ENCODE measurements at places on chromosomes 6 and 20.

DNA sequence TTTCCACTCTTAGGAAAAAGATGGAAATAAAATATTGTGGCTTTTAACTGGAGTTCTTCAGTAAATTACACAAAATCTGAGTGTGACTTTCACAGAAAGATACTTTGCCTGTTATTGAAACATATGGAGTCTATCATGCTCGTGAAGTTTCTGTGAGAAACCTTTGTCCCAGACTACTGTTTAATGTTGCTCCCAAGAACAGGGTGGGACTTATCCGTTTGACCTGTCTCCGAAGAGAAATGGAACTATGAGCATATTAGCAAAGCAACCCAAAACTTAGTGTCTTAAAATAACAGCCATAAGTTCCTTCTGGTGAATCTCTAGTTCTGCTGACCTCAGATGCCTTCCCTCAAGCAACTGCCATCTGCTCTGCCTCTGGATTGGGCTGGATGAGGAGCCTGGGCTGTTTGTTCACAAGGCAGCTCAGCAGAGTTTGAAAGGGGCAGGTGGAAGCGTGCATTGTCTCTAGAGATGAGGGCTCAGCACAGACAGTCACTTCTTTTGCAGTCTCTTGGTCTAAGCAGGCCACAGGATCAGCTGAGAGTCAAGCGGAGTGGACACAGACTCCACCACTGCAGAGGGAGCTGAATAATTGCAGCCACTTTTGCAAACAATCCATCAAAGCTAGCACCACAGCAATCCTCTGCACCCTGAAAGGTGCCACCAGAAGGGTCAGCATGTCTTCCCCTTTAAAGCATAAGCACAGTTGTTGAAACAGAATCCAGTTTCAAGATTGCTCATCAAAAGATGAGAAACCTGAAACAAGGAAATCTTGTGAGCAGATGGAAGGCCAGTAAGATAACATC is 52.8 kb downstream of the MYB start:
- no peak for DNase-seq

DNA sequence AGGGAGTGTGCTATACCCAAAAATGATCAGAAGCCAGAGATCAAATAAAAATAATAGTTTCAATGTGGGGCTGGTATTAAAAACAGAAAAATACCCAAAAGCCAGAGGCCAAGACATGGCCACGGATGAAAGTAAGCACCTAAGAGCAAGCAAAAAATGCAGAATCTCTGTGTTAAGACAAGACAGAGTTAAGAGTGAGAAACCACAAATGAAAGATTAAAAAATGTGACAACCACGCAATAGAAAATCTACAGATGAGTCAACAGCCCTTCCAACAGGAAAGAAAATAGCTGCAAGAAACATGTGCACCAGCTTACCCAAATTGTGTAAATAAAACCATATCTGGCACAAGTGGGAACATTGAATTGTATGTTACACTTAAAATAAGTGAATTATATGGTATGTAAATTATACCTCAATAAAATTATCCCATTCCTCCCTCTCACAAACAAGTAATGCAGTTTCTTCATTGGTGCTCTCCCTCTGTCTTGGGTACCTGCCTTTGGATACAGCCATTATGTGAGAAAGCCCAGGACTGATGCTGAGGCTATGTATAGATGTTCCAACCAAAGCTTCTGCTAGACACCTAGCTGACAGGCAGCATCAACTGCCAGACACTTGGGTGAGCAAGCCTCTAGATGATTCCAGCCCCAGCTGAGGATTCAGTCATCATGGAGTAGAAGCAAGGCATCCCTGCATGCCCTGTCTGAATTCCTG is 55.3 kb upstream of the UFL1 start:
- DNase-seq: no peak

DNA sequence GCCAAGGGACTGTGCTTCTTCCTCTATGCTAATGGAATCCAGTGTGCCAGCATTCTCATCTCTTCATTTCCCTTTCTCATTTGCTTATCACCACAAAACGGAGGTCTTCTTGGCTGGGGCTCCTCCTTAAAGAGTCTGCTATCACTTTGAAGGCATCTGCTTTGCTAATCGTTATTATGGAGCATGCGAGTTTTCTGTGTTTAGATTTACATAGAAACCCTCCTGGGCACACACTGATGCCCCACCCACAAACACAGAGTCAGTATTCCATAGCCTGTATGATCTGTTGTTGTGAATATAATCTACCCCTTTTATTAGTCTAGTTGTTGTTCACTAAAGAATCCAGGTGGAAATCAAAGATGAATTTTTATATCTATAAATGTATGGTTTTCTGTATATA is 83.4 kb upstream of the XRN2 start:
- DNase-seq: no peak

DNA sequence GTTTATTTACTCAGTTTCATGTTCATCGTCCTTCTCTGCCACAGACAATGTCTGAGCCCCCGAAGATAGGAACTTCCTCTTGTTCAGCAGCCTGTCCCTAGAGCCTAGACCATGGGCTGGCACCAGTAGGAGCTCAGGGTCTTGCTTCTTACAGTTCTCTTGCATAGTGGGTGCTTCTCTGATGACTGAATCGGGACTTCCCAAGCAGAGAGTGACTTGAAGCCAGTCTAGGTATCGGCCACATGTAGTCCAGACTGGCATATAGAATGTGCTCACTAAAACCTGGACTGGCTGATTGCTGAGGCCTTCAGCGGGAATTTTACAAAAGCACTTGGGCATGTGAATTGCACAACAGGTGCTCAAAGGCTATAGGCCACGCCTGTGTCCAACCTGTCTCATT is 52.0 kb downstream of the PRDM1 start:
- no peak for DNase-seq

GRCh38 chr6:45759472-45759810 is 256.2 kb downstream of the CLIC5 start:
- DNase-seq: no peak

DNA sequence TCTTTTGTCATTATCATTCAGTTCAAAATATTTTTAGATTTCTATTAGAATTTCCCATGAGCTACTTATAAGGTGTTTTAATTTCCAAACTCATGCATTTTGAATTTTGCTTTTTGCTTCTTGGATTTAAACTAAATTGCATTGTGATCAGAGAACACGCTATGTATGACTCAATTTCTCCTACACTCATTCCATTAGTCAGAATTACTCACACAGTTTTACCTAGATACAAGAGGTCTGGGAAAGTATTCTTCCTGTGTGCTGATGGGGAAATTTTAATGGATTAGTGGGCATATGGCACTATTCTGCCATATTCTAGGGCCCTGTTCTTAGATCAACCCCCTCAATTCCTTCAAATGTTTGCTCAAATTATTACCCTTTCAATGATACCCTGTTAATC is 49.9 kb upstream of the BMP5 start:
- no peak for DNase-seq

DNA sequence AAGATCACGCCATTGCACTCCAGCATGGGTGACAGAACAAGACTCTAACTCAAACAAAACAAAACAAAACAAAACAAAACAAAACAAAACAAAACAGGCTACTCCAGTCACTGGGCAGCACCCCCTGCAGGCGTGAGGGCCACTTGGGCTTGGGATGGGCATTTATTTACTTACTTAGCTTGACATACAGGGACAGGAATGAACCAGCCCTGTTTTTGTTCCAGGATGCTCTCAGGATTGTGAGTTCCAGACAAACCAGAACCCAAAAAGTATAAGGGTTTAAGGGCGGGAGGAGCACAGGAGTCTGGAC is 4.0 kb upstream of the PTPN1 start:
- no peak for DNase-seq

DNA sequence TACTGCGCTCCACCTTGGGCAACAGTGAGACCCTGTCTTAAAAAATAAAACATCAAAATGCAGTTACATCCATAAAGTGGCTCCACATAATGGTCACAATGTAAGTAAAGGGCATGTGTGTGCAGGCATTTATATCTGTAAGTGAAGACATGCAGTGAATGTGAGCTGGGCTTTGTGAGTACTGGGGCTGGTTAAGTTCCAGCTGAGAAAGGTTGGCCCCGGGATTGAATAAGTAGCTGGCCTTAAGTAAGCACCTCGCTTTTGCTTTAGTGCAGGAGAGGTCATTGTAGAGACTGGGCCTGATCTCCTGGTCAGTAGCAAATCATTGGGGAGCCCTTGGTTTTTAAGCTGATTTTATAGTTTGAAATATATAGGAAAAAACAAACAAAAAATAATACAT is 8.0 kb downstream of the QKI start:
- no peak for DNase-seq

- DNase-seq: peak; percentile 78
Measured at GRCh38 chr20:1212607-1213396, 9.5 kb downstream of the C20orf202 start.

GRCh38 chr20:15902493-15902892 is 670.8 kb downstream of the KIF16B start:
- peak; percentile 19 for DNase-seq

DNA sequence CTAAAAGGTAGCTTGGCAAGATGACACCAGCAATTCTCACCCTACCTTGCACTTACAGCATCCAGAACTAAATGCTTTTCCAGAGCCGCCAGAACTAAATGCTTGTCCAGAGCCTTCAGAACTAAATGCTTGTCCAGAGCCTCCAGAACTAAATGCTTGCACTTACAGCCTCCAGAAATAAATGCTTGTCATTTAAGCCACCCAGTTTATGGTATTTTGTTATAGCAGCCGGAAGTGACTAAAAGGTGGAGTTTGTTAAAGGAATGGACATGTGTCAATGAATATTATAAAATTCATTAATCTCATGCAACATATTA is 133.5 kb downstream of the GPX5 start:
- no peak for DNase-seq

GRCh38 chr20:44212792-44213191 is 2.2 kb upstream of the OSER1 start:
- DNase-seq: no peak

- peak; percentile 85 for DNase-seq
Measured at GRCh38 chr6:27893836-27894807, 18.1 kb downstream of the OR2B2 start.

- no peak for DNase-seq
Measured at GRCh38 chr20:14568225-14568624, 230.8 kb upstream of the FLRT3 start.

GRCh38 chr6:140782941-140783340 is 1349.8 kb upstream of the GJE1 start:
- DNase-seq: no peak

DNA sequence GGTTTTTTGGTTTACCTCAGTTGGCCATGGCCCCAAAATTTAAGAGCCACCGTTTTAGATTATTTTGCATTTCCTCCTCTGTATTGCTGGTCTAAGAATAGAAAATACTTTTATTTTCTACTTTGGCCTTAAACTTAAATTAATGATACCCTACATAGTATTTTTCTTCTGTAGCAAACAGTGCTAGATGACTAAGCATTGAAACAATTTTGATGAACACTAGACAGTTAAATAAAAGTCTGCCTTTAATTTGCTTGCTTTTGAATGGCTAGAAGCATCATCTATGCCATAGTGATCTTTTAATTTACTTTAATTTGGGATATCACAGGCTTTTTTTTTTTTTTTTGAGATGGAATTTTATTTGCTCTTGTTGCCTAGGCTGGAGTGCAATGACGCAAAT is 106.4 kb downstream of the CD109 start:
- no peak for DNase-seq

DNA sequence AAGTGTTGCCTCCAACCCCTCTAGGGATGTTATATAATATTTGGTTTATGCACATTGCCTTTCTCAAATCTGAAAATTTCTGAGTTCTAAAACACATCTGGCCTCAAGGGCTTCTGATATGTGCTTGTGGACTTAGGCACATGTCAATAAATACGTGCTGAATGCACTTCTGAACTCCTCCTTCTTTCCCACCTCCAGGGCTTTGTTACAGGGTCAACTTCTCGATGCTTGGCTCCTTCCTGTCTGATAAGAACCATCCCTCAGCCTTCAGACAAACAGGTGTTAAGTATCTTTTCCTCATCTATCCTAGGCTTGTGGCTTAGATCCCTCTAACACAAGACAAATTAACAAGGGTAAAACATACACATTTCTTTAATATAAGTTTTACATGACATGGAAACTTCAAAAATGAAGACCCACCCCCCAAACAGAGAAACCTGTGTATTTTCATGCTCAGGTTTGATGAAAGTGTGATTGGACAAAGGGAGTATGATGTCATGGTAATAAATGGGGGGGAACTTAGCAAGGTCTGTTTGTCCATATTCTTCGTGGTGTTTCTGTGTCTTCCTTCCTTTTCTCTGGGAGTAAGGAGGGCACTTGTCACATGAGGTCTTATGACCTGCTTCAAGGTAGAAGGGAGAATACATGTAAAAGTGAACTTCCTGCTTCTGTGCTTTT is 326.9 kb downstream of the CD83 start:
- no peak for DNase-seq

DNA sequence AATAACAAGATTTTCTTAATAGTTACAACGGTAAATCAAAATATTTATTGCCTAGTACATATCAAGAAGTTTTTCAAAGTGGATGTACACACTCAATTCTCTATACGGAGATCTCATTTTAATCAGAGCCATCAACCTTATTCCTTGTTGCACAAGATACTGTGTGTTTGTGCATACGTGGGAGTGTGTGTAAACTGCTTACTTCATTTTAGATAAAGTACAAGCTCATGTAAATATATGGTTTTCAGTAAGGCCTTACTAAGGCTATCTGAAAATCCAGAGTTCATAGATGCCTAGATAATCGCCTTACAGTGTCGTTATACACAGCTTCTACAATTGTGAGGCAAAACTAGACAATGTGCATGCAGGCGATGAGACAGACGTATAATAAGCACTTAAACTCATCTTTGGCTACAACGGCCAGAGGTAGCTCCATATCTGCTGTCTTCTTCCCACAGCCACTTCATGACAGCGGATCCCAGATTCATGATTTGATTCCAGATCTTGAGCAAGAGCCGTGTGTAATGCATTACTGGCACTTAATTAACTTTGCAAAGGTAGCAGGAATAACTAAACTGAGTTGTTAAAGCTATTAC is 2.5 kb downstream of the PERP start:
- DNase-seq: no peak

DNA sequence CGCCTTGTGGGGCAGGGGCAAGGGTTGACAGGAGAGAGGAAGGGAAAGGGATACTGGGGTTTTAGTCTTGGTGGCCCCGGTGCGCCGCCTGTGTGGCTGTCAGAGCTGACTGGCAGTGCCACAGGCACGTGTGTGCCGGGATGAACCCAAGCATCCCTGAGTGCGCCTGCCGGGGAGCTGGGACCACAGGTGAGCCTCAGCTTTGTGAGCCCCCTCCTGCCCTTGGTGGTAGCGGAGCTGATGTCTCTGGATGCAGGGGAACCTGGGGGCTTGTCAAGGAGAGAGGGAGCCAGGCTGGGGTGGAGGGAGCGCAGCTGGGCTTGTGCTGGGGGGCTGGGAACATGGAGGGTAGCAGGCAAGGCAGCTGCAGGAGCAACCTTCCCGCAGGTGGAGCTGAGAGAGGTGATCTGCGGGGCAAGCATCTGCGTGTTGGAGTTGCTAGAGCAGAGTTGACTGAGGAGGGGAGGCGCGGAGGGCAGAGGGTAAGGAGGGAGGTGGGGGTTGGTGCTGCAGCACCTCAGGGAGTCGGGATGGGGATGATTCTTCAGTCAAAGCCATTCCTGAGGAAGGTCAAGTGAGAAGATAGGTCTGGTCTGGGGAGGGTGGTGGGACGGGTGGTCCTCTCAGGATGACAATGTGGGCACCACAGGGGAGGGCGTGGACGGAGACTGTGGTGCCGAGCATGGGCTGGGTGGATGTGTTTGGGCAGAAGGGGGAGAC is 28.1 kb downstream of the PYGB start:
- no peak for DNase-seq

Measured in activated T-cell treated with anti-CD3 and anti-CD28 coated beads, Interleukin-2, amount 50 U/mL, for 48 hours (primary cell).